Thyroid gland (tissue), 4 donors: ENCODE measurements at places on chromosomes 7 and 10. TPM values are rescaled to one million over a fixed set of nuclear protein-coding genes. Genes with fewer than 3 reads are reported as not detected.

DNA sequence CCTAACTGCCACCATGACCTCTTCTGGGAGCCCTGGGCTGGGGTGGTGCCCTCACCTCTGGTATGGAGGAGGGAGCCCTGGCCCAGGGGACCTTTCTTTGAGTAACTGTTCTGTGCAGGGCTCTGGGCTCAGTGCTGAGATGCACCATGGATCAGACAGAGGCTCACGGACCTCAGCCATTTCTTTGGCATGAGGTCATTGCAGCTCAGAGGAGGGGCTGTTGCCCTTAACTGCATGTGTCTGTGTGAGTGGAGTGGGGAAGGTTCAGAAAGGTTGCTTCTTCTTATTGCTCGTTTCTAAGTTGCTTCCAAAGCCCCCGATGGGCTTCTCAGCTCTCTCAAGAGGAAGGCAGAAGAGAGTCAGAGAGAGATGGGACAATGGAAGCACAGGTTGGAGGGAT, 233.9 kb downstream of the RPS24 start:
- H3K36me3 ChIP-seq = no peaks in the 10 kb centered on the region
- no peaks in the 10 kb centered on the region for H3K4me1 ChIP-seq
- no peak overlapping the region for H3K4me3 ChIP-seq
- no peak overlapping the region for H3K27ac ChIP-seq
- no peak for DNase-seq
- H3K27me3 ChIP-seq = no peaks in the 10 kb centered on the region

DNA sequence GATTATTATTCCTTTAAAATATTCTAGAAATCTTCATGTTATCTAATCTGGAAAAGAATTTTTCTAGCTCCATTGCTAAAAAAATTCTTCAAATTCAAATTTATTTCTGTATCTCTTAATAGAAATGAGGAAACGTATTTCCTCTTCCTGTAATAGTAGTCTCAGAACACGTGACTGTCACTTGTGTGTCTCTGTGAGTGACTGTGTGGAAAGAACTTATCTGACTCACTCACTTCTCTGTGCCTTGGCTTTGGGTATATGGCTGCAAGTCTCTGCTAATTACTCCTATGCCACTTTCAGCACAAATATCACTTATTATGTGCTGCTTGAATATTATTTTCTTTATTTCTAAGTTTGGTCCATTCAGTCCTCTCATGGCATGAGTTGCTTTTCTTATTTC, 132.7 kb downstream of the CNTNAP2 start:
- H3K36me3 ChIP-seq = no peaks in the 10 kb centered on the region
- DNase-seq = no peak
- no peak overlapping the region for H3K4me3 ChIP-seq

UCMA gene
- not detected for total RNA-seq

FAM24B gene
- total RNA-seq = 2.1 TPM
